ENCODE measurements at places on chromosomes 7 and 10.
A peak's percentile ranks its signal among the peaks of the same experiment; 100 is the strongest.

GRCh38 chr7:151863386-151864079 is 13.4 kb downstream of the PRKAG2 start:
- no peak for DNase-seq

- DNase-seq = no peak
Observed at GRCh38 chr10:133366751-133367150, 6.4 kb downstream of the ECHS1 start.

DNA sequence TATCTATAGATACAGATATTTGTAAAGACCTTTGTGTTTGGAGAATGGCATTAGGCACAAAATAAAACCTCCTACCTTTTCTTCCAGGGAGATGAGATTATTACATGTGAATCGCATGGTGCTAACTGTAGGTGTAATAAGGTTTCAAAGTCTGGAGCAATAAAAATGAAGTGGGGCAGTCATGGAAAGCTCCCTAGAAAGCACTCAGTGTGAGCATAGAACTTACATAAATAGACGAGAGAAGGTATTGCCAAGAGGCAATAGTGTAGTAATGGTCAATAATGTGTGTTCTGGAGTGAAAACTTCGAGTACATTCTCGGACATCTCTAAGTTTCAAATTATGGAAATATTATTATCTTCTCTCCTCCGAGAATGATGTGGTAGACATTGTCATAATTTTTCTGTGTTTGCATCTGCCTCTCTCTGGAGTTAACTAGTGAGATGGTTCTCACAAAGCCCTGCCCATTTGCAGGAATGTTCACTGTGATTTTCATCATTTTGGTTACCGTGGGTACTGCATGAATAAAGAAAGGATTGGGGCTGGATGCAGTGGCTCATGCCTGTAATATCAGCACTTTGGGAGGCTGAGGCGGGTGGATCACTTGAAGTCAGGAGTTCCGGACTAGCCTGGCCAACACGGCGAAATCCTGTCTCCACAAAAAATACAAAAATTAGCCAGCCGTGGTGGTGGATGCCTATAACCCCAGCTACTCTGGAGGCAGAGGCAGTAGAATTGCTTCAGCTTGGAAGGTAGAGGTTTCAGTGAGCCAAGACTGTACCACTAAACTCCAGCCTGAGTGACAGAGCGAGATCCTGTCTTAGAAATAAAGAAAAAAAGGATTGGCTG is 10.6 kb downstream of the VIM start:
- DNase-seq = no peak

DNA sequence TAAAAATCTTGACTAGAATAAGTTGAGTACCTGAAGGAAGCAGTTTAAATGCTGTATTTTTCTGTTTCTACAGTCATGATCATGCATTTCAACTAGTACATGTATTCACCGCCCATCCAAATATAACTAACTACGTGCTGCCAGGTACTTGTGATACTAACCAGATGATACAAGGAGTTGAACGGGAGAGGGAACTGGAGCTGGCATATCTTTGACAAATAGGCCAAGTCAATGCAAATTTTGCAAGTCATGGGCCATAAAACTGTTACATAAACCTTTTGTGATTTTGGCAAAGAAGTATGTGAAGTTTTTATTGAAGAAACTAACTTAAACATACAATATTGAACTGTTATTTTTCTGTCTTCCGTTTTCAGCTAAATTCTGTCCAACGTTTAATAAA is 14.5 kb downstream of the NUP42 start:
- DNase-seq = no peak

GRCh38 chr7:115269486-115269885 is 347.6 kb downstream of the MDFIC start:
- DNase-seq = no peak

DNA sequence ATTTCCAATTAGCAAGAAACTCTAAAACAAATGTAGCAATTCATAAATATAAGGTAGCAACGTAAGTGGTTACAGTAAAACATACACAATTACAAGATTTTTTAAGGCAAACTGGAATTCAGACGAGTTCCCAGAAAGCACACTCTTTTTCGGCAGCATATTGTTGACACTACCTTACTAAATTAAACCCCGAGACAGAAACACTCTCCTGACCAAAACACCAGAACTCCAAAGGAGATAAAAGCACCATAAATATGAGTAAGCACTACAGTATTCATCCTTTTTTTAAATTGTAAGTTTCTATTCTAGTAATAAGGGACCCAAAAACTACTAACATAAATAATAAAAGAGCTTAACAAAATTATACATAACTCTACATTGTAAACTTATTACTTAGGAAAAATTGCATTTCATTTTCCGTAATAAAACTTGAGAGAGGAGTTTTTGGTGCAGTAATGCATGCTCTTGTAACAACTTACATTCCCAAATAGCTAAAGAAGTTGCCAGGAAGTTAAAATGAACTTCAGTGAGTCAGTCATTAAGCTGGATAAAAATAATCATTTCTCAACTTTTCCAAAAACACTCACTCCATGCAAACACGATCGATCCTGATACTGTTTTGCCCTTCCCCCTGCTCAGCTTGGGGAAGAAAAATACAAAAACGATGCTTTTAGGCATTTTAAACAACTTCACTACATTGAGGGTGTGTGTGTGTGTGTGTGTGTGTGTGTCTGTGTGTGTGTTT is 2.0 kb downstream of the PIP4K2A start:
- no peak for DNase-seq

DNA sequence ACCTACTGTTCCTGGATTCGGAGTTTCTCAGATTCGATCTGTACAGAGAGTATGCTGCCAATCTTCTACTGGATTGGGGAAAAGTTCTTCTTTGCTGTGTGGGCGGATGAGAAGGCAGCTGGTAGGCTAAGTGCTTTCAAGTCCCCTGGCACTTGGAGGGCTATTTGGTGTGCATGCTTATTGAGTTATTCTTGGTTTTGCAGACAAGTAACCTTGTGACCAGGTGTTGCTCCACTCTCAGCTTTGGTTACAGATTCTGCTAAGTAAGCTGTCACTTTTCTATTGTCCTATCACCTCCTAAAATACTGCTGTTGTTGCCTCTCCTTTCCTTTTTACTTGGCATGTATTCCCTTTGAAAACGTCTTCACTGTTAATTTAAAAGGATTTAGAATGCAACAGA is 1375.1 kb upstream of the LRRTM3 start:
- DNase-seq = no peak

- no peak for DNase-seq
Observed at GRCh38 chr10:59575269-59575668, 134.4 kb downstream of the SLC16A9 start.

DNA sequence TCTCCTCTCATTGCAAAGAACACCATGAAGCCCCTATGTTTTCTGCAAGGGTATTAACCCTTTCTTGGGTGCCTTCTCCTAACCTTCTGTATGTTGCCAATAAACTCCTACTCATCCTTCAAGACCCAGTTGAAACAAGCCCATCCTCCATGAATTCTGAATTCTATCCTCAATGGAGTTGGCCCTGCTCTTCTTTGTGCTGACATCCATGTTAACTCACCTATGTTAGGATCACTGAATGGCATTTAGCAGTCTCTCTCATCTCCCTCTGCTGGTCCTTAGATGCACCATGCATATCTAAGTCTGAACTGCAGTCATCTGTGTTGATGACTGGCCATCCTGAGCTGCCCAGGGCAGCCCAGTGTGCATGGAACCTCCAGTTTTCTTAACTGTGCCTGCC is 129.8 kb downstream of the BUB3 start:
- DNase-seq = no peak

- DNase-seq = no peak
Observed at GRCh38 chr10:106424054-106424453, 740.5 kb downstream of the SORCS1 start.

- no peak for DNase-seq
Observed at GRCh38 chr10:29438271-29438670, 149.4 kb downstream of the LYZL1 start.

DNA sequence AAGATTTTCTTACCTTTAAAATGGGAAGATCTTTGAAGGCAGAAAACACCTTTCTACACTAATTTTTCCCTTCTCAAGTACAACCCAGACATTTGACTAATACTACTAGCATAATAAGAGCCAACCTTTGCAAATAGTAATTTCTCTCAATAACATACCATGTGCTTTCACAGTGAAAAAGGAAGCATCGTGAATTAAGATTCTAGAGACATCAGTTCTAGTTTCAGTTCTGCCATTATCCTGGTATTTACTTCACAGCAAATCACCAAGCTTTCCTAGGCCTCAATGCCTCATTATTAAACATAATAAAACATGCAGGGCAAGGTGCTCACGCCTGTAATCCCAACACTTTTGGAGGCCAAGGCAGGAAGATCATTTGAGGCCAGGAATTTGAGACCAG is 24.9 kb downstream of the GSAP start:
- DNase-seq = no peak

- no peak for DNase-seq
Observed at GRCh38 chr7:50584386-50584785, 19.2 kb upstream of the DDC start.

- no peak for DNase-seq
Observed at GRCh38 chr7:114879554-114879953, 42.3 kb upstream of the MDFIC start.

GRCh38 chr10:70274643-70275042 is 9.2 kb downstream of the NPFFR1 start:
- no peak for DNase-seq

DNA sequence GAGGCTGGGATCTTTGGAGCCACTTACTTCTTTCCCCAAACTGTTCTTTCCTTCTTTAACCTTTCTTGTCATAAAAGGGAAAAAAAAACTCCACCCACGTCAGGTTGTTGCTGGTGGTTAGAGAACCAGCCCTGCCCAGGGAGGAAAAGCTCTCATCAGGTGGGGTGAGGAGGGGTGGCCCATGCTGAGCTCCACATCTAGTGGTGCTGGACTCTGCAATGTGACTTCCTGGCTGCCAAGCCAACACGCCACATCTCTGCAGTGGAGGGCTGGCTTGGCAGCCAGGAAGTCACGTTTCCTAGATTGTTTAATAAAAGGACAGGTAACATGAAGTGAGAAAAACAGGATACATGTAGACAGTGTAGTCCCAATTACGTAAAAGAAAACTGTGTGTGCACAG is 37.4 kb downstream of the WIPF3 start:
- no peak for DNase-seq

GRCh38 chr10:101573885-101574753 is 13.9 kb downstream of the POLL start:
- DNase-seq = no peak

GRCh38 chr7:151000897-151001495 is 10.2 kb downstream of the NOS3 start:
- DNase-seq = no peak

GRCh38 chr7:19369806-19370205 is 224.6 kb upstream of the FERD3L start:
- no peak for DNase-seq

DNA sequence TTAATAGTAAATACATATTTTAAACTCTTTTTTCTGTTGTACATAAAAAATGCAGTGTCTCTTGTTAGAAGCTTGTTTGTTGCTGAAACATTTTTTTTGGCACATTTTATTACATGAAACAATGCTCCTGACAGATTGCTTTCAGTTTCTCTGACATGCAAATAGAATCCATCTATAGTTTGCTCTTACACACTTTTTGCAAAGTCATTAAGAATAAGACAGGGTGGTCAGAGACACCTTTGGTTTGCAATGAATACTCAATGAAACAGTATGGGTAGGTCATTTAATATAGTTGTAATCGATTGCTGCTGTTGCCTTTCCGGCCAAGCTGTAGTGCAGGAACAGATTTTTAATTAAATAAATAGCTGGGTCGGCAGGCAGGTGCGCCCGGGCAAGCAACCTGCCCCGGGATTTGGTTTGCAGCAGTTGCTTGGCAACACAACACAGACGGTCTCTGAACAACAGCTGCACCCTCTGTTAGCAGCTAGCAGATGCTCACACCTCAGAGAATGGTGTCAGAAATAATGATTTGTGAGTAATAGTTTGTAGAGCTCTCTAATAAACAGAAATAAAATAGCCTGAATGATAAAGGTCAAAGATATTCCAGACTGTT is 115.7 kb upstream of the CACNA2D1 start:
- no peak for DNase-seq

DNA sequence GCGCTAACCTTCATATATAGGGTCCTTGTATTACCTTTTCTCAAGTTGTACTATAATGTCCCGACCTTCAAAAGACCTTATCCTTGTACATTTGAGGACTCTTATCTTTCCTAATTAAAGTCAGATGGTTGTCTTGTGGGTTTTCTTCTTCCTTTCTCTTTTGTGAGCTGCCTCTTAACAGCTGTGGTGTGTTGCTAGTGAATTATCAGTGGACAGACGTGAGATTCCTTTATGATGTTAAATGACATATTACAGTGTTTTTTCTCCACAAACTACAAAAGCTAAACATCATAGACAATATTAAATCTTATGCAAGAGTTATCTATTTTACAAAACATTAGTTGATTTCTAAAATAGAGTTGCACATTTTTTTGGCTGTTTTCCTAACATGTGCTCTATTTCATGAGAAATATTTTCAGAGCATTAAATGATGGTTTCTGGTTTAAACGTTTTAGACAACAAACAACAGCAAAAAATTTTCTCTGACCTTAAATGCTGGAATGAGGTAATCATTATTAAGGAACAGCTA is 272.2 kb upstream of the NPVF start:
- DNase-seq = no peak

- no peak for DNase-seq
Observed at GRCh38 chr10:47381427-47382379, 2.4 kb downstream of the ZNF488 start.

GRCh38 chr7:102813191-102814024 is 64.6 kb downstream of the FAM185A start:
- no peak for DNase-seq

DNA sequence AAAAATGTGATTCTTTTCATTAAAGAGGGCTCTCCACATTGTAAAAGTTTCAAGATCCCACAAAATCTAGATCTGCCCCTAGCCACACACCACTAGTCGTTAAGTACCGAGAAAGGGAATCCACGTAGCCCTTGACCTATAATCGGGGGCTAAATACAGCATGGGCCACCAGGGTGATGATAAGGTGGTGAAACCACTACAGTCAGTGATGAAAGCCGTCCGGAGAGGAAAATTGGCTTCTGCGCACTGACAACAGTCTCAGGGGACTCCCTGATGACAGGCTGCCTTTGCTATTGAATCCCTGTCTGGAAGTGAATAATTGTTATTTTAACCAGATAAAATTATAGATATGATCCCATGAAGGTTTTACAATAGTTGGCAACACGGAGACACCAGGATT is 4.6 kb downstream of the TECTB start:
- no peak for DNase-seq

DNA sequence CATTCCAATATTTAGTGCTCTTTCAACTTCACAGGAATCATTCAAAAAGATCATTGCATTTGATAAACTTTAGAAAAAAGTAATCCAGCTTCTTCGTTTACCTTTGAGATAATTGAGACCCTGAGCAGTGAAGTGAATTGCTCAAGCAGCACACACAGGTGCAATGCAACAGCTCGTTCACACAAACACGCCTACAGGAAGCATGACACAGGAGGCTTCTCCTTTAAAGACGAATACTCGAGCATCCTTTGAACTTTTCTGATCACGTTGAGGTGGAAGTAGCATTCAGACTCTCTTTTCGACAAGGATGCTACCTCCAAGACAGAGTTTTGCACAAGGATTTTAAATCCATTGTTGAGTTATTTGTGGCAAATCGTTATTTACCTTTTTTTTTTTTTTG is 18.0 kb upstream of the RSU1 start:
- DNase-seq = peak; percentile 48

Measured in CD4-positive, alpha-beta memory T cell (primary cell).